ENCODE measurements at places on chromosomes 11 and 22.
A peak's percentile ranks its signal among the peaks of the same experiment; 100 is the strongest.

- no peak overlapping the region for H3K27ac ChIP-seq
- H3K27me3 ChIP-seq, result no peaks in the 10 kb centered on the region
These were observed 7.6 kb downstream of the VSIG10L2 start for GRCh38 chr11:125953401-125953935.

GRCh38 chr11:85127349-85127748 is 499.8 kb downstream of the DLG2 start:
- no peaks in the 10 kb centered on the region for H3K27me3 ChIP-seq
- H3K36me3 ChIP-seq, result no peaks in the 10 kb centered on the region
- H3K4me3 ChIP-seq, result no peak overlapping the region
- H3K27ac ChIP-seq, result no peak overlapping the region

DNA sequence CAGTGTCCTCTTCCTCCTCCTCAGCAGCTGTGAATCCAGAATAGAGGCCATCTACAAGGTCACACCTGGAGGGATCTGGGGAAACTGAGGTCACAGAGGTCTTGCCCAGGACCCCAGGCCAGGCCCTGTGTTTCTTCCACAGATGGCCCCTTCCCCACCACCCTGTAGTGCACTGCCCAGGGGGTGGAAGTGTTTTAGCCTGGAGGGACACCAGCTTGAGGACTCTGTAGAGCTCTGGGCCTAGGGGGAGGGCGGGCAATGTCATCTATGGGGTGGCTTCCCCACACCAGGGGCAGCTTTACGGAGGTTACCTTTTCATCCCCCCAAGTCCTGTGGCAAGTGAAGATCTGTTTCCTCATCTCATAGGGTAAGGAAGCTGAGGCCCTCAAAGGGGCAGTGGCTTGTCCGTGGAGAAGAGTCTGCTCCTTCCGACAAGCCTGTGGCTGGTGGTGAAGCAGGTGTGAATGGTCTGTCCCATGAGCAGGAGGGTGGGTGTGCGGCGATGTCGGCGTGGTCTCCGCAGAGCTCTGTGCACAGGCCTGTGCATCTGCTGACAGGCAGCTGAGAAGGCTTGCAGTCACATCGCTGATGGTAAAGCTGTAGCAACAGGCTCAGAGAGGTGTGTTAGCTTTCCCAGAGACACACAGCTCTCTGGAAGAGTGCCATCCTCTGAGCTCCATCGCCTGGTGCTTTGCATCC is 74.1 kb upstream of the WNT7B start:
- no peaks in the 10 kb centered on the region for H3K27me3 ChIP-seq

- DNase-seq, result no peak
- H3K27ac ChIP-seq, result no peak overlapping the region
- H3K27me3 ChIP-seq, result peaks cover 27% of the 10 kb centered on the region
- no peak overlapping the region for H3K4me3 ChIP-seq
These were observed 664 bp upstream of the PRSS23 start for GRCh38 chr11:86799680-86800075.

- H3K27ac ChIP-seq, result no peak overlapping the region
- no peak overlapping the region for H3K4me3 ChIP-seq
- no peaks in the 10 kb centered on the region for H3K4me1 ChIP-seq
- no peaks in the 10 kb centered on the region for H3K36me3 ChIP-seq
- no peaks in the 10 kb centered on the region for H3K27me3 ChIP-seq
These were observed 239.3 kb downstream of the GRIK4 start for GRCh38 chr11:120750647-120751549.

DNA sequence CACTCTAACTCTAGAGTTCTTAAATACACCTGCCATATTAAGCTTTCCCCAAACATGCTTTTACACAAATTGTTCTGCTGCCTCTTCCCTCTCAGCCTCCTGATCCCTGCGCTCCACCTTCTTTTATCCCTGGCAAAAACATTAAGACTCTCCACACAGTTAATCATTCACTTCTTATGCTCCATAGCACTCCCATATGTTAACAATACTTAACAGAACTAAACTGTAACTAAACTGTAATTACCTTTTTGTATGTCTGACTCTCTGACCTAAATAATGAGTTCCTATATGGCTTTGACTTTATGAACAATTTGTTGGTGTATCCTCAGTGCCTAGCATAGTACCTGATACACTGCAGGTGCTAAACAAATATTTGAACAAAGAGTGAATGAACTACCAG is 71.8 kb downstream of the BTBD10 start:
- H3K4me3 ChIP-seq, result no peak overlapping the region
- H3K27me3 ChIP-seq, result no peaks in the 10 kb centered on the region
- DNase-seq, result no peak
- H3K36me3 ChIP-seq, result peaks cover 22% of the 10 kb centered on the region

DNA sequence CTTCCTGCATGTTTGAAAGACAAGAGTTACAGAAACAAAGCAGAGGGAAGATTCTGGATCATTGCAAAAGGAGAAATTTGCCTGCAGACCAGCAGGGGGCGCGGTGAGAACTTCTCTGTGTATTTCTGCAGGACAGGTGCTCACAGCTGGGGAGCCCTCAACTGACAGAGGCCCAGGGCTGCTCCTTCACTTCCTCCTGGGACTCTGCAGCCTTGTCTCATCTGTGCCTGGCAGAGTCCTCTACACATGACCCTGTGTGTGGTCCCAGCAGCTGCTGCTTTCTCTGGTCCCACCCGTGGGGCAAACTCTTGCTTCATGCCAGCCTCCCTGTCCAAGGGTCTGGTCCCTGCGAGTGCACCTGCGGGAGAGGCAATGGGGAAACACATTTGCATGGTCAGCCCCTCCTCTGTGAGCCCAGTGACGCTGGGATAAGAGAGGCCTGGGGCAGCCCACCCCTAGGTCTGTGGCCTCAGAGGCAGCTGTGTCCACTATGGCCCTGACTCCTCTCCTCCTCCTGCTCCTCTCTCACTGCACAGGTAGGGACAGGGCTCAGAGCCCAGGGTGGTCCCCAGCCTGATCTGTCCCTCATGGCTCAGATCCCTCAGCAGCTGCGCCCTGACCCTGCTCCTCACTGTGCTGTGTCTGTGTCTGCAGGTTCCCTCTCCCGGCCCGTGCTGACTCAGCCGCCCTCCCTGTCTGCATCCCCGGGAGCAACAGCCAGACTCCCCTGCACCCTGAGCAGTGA is 43.2 kb upstream of the VPREB1 start:
- H3K27ac ChIP-seq, result peak overlapping the region; percentile 37
- no peaks in the 10 kb centered on the region for H3K27me3 ChIP-seq
- H3K4me1 ChIP-seq, result peaks cover 60% of the 10 kb centered on the region
- DNase-seq, result peak; percentile 69
- no peak overlapping the region for H3K4me3 ChIP-seq

DNA sequence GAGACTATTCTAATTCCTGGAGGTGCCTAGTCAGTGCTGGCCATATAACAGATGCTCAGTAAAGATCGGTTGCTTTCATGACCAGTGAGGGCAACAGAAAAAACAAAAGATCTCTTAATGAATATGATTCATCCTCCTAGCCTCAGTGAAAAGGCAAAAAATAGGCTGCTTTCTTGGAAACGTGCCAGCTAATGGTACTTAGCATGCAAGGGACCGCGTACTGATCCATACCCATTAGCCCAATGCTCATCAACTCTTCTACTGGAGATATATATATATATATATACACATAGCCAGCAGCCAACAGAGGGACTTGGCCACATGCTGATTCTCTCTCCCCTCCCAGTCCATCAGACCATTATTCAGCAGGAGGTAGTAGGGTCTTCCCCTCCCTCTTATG is 320.4 kb downstream of the KIRREL3 start:
- no peaks in the 10 kb centered on the region for H3K27me3 ChIP-seq
- H3K36me3 ChIP-seq, result no peaks in the 10 kb centered on the region
- H3K27ac ChIP-seq, result no peak overlapping the region
- no peak overlapping the region for H3K4me3 ChIP-seq

DNA sequence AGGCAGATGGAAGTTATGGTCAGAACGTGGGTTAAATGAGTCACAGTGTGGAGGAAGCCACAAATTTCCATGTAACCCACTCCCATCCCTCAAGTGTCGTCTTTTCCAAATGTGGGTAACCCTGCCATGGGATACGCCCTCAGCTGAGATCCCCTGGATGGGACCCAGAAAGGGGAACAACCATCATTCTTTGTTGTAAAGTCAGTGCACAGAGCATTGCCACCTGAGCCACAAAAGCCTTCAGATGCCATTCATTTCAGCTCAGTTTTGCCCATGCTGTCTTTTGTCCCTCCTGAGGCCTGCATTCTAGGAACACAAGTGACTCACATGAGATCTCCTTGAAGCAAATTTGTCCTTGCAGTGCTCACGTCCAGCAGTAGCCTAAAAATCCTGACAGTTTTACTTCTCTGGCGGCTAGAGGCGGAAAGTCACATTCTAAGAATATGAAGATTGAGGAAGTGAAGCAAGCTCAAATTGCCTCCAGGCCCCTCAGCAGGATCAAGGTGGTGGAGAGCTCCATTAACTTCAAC is 30.6 kb downstream of the MMP13 start:
- H3K36me3 ChIP-seq, result no peaks in the 10 kb centered on the region
- peaks cover 4% of the 10 kb centered on the region for H3K27me3 ChIP-seq
- no peak overlapping the region for H3K27ac ChIP-seq
- DNase-seq, result no peak

- peaks cover 20% of the 10 kb centered on the region for H3K4me1 ChIP-seq
- no peak overlapping the region for H3K4me3 ChIP-seq
- H3K27me3 ChIP-seq, result no peaks in the 10 kb centered on the region
These were observed 63.0 kb downstream of the TNRC6B start for GRCh38 chr22:40240686-40241085.

DNA sequence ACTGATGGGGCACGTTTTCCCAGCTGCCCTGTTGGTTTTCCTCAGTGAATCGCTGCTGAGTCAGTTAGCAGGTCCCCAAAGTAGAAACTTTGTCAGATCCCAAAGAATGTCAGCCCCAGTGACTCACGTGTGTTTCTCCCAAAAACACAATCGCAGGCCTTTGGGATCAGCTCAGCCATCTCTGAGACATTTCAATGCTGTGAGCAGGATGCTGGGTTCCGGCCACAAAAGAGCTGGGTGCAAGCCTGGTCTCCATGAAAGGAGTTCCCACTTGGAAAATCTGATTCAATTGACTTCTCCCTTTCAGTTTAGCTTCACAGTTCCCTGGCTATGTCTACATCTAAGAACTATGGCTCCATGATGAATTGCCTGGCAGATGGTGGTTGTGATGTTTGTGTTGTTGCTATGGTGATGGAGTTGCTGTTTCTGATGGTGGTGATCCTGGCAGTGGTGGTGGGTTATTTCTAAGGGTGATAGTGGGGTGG is 28.0 kb downstream of the MYEOV start:
- H3K27ac ChIP-seq, result no peak overlapping the region
- no peak for DNase-seq
- no peaks in the 10 kb centered on the region for H3K27me3 ChIP-seq
- H3K4me1 ChIP-seq, result no peaks in the 10 kb centered on the region
- H3K4me3 ChIP-seq, result no peak overlapping the region
- H3K36me3 ChIP-seq, result no peaks in the 10 kb centered on the region

DNA sequence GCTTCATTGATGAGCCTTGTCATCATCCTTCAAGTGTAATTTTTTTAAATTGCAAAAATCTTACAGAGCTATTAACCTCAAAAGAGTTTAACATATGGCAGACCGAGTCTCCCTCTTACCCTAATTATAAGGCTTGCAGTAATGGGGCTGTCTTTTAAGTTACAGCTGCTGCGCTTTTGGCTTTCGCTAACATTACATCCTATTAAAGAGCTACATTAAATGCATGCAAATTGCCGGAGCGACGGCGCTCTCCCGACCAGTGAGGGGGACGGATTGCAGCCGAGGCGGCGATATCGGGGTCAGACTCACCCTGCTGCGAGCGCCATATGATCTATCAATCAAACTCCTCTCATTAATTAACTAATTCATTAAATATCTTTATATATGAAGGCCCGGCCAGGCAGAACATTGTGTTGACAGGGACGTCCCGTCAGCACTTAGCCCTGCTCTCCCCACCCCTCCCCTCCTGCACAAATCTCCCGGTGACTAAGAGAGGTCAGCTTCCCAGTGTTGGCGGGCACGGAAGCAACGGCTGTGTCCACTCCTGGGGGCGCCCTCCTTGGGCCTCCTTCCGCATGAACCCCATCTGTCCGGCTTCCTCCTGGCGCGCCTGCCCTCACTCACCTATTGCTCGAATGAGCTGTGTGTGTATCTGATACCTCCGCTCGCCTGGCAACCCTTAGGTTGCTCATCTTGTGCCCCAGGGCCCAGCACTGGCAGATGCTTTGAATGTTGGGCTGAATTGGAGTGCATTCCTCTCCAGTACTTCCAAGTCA is 156.0 kb upstream of the CADM1 start:
- H3K27ac ChIP-seq, result no peak overlapping the region
- peaks cover 14% of the 10 kb centered on the region for H3K27me3 ChIP-seq
- no peaks in the 10 kb centered on the region for H3K36me3 ChIP-seq
- H3K4me1 ChIP-seq, result no peaks in the 10 kb centered on the region

- no peaks in the 10 kb centered on the region for H3K36me3 ChIP-seq
- H3K4me1 ChIP-seq, result no peaks in the 10 kb centered on the region
- no peak overlapping the region for H3K4me3 ChIP-seq
- H3K27ac ChIP-seq, result no peak overlapping the region
- H3K27me3 ChIP-seq, result peaks cover 3% of the 10 kb centered on the region
- no peak for DNase-seq
These were observed 52.5 kb upstream of the VSTM5 start for GRCh38 chr11:93902921-93903320.

DNA sequence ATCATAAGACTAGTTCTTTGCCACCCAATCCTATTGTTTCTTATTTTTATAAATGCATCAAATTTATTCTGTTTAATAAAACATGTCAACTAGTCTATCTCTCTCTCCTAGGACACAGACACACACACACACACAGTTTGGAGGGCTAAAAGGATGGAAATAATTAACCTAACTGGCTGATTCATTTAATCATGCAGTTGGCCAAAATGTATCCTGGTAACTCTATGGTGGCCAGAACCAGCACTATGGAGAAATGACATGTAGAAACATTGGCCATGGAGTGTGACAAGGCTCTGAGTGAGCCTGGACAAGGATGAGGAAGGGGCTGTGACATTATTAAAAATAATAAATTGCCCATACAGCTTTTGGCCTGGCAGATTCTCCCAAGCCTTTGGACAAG is 64.1 kb downstream of the CLPB start:
- no peak for DNase-seq
- peaks cover under 1% of the 10 kb centered on the region for H3K36me3 ChIP-seq
- H3K4me3 ChIP-seq, result no peak overlapping the region
- no peaks in the 10 kb centered on the region for H3K4me1 ChIP-seq
- H3K27me3 ChIP-seq, result no peaks in the 10 kb centered on the region

DNA sequence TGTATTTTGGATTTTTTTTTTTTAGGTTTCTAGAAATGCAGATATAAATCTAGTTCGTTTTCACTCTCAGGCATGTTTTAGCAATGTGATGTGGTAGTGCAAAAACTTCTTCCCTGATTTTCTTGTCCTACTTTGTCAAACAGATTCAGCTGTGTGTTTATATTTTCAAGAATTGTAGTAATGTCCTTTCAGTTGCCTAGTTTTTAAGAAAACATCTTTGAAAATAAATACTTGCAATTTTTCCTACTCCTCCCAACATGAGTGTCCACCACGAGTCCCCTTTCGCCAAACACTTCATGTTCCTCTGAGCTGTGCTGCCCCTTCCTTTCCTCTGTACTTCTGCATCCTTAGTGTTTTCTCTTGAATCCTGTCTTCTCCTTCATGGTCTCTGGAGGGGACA is 686.9 kb downstream of the NTM start:
- H3K27ac ChIP-seq, result no peak overlapping the region
- no peaks in the 10 kb centered on the region for H3K27me3 ChIP-seq
- H3K4me3 ChIP-seq, result no peak overlapping the region
- no peak for DNase-seq
- H3K36me3 ChIP-seq, result no peaks in the 10 kb centered on the region

- peaks cover 38% of the 10 kb centered on the region for H3K4me1 ChIP-seq
- no peak for DNase-seq
- H3K36me3 ChIP-seq, result peaks cover 16% of the 10 kb centered on the region
- H3K4me3 ChIP-seq, result no peak overlapping the region
- peak overlapping the region; percentile 99 for H3K27ac ChIP-seq
These were observed 2.5 kb upstream of the EIF4ENIF1 start for GRCh38 chr22:31492151-31492550.

- no peaks in the 10 kb centered on the region for H3K36me3 ChIP-seq
- no peak overlapping the region for H3K27ac ChIP-seq
- no peak overlapping the region for H3K4me3 ChIP-seq
These were observed 111.4 kb upstream of the TBCEL start for GRCh38 chr11:120912504-120912903.

All from B cell (primary cell).